ENCODE measurements at places on chromosomes 2 and 18.

DNA sequence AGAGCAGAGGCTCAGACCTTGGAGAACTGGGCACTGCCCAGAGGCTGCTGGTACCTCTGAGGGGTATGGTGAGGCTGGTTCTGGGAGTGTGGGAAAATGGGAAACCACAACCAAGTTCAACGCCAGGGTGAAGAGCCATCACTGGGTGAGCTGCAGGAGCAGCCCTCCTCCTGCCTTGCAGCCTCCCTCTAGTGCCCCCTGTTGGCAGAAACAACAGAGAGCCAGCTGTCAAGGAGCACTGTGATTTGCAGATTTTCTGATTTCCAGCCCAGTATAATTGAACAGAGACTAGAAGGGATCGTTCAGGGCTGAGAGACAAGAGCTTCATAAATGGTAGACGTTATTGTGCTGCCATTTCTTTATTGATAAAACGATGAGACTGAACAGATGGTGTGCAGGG is 50.5 kb downstream of the MAPK4 start:
- no peak for DNase-seq

DNA sequence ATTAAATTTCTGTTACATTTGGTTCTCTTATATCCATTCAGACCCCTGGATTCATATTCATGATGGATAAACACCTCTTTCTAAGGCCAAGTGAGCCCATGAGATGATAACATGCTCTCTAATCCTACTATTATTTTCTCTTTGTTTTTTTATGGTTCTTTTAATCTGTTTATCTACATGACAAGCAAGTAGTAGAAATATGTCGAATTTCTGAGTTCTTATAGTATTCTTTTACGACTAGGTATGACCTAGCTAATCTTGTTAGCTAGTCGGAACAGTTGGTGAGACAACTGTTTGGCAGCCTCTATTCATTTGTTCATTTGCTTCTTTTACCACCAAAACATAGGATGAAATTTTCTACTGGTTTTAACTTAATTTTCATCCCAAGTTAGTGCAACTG is 98.1 kb upstream of the SCG2 start:
- no peak for DNase-seq

DNA sequence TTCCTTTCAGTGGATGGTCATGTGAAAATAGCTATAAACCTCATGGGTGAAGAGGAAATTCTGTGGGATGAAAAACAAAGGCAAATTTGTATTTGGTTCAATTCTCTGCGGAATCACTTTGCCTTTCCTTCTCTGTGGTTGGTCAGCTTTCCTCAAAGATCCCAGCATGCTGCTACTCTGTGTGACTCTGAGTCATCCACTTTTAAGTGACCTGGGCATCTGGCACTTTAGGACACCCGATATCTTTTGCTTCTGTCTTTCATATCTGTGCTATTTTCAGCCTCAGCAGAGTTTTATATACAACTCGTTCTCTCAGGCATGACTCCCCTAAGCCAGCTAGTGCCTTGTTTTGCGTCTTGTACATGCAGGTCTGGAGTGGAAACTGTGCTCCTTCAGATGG is 217.0 kb upstream of the PIEZO2 start:
- DNase-seq = no peak

- DNase-seq = no peak
Observed at GRCh38 chr18:79705272-79705671, 25.7 kb downstream of the CTDP1 start.

DNA sequence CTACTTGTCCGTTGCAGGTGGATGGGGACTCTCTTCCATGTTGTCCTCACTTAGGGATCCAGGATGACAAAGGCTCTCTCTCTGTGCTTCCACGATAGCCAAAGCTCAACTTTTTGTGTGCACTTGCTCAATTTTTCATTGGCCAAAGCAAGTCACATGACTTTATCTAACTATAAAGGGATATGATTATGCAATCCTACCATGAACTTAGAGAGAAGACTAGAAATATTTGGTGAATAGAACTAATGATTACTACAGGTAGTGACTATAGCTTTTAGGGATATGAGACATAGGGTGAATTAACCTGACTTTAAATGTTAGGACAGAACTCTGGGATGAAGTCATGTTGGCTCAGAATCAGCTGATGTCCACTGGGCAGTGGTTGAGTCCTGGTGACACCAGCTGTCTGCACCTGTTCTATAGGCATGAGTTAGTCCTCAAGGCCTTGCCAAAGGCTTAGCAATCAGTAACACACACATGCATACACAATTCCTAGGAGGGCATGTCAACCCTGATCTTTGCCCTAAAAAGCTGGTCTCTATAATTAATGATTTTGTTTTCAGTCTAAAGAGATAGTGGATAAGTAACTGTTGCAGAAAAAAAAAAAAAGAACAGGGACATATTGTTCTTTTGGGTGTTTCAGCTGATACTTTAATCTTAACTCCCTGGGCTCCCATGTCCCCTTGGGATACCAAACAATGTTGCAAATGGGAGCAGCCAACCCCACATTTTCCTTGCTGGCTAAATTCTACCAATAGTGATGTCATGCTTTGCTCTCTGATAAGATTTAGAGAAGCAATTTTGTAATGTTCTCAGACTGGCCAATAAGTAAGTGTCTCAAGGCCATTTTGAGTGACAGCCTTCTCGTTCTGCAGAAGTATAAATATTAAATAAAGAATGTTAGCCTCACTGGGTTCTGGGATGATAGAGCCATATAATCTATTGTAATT is 12.5 kb upstream of the HK2 start:
- no peak for DNase-seq

DNA sequence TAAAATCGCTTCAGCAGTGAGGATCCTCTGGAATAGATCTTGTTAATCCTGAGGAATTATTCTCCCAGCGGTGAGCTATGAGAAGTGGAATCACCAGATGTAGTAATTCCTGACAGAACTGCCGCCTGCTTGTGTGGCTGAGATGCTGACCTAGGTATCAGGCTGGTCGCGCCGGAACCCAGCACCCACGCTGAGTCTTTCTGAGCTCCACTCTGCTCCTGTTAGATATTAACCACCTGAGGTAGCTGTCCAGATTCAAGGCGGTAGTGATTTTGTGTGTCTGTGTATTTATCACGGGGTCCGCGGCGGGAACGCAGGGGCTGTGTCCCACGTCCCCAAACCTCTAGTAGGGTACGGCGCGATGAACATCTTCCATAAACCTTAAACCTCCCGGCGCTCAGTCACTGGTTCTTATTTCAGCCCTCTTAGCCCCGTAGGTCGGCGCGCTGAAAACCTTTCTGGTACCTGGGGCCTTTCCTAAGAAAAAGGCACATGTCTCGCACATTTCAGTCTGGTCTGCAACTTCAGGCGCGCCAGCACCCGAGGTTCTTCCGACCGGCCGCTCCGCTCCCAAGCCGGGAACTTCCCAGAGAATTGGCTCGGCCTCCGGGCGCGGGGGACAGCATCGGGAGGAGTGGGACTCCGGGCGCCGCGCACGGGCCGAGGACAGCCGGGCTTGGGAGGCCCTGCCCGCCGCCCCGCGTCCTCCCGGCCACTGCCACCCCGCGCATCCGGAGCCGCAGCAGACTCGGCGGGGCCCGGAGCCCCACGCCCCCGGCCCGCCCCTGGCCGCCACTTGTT is 542 bp upstream of the CNNM3 start:
- no peak for DNase-seq

DNA sequence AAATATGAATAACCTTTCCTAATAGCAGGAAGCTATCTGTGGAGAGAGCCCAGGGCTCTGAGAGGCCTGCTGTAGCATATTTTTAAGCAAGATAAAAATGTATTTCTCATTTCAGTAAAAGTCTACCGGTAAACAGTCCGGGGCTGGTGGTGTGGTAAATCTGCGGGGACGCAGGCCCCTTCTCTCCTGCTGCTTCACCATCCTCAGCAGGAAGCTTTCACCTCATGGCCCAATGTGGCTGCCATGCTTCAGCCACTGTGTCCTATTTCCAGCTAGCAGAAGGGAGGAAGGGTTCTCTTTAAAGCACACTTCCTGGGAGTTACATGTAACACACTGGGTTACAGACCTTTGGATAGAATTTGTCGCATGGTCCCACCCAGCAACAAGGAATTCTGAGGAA is 79.5 kb upstream of the ODC1 start:
- no peak for DNase-seq

- DNase-seq = no peak
Observed at GRCh38 chr2:180307096-180307495, 300.0 kb upstream of the CWC22 start.

DNA sequence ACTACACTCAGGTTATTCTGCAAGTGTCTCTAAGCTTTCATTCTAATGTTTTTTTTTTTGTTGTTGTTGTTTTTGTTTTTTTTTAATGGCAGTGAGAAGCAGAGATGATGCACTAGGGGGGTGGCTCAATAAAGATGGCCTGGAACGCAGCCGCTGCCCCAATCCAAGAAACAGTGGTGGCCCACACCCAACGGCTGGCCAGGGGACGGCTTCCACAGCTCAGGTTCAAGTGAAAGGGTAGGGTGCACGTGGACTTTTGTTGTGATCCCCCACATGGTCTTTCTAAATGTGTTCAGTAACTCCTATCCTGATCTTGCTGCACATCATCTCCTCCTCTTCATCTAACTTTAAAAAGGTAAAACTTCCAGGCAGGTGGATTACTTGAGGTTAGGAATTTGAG is 190.1 kb downstream of the NDUFA10 start:
- no peak for DNase-seq

DNA sequence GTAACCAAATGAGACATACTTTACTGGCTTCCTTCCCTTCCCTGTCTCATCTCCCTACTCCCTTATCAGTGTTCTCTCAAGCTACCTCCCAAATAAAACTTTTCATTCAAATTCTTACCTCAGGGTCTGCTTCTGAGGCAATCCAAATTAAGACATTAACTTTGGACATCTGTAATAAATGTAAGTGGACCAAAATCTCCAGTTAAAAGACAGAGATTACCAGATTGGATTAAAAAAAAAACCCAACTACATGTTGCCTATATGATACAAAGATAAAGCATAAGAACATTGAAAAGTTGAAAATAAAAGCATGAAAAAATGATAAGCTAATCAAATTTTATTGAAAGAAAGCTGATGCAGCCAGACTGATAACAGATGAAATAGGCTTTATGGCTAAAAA is 58.8 kb upstream of the ST3GAL5 start:
- no peak for DNase-seq

- no peak for DNase-seq
Observed at GRCh38 chr2:16184341-16184890, 244.1 kb downstream of the MYCN start.

- DNase-seq = no peak
Observed at GRCh38 chr2:177165721-177166711, 46.6 kb upstream of the HNRNPA3 start.

DNA sequence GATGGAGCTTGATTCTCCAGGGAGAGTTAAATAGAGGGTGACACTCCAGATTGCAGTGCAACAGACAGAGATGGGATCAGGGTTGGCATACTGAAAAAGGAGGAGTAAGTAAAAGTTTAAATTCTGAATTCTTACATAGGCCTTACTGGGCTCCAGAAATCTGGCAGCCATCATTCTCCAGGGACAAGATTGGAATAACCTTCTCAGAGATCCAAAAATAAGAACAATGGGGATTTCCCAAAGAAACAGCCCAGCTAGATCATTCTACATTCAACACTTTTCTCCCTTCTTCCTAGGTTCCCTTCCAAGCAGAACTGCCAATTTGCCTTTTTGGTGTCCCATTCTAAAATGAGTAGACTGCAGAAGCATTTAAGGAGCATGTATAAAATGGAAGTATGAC is 14.9 kb upstream of the SERPINB2 start:
- DNase-seq = no peak

DNA sequence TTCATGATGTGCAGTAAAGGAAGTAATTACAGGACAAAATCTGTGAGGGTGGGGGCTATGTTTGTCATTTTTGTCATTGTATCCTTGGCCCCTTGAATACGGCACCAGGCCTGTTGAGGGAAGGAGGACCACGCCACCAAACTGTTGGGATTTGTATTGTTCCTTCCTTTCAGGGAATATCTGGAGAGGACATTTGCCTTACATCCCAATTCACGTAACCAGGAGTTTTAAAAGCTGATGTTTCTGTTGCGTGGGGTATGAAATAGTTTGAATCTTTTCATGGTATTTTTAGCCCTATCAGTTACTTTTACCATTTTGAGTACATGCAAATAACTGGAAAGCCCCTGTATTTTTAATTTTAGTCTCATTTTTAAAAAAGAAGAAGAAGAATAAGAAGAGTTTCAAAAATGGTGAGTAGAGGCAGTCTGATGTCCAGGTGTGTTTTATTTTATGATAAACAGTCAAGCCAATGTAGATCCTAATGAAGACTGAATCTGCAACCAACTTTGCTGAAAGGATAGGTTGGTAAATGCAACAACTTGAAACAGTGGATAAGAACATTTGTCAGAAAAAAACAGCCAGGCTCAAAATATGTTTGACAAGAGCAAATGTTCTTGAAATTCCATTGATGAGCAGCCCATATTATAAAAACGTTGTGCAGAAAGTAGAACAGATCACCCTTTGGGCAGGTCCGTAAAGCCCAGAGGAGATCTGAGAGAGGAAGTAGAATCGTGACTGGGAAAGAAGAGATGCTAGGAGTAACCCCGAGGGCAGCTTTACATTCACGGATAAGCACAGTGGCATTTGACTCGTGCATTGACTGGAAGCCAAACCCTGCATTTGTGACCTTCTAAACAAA is 54.5 kb downstream of the RASGRP3 start:
- no peak for DNase-seq

- DNase-seq = no peak
Observed at GRCh38 chr2:201404699-201405280, 46.5 kb downstream of the TRAK2 start.

- no peak for DNase-seq
Observed at GRCh38 chr2:188319838-188320237, 28.2 kb downstream of the GULP1 start.

DNA sequence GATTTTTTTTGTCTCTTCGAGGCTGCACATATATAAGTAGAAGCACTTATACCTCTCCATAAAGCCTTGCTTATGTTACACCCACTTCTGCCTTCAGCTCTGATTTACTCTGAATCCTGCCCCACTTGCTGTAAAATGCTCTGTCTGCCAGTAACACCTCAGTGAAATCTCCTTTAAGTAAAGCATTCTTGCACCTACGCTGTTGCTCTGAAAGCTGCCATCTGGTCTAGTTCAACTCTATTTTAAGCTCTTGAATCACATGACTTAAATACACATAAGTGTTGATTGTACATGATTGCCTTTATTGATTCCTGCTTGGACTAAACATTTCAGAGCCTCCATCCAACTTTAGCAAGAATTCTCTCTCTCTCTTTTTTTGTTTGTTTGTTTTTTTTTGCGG is 609.0 kb upstream of the CELF4 start:
- DNase-seq = no peak
